T-helper 22 cell (primary cell): ENCODE measurements at places on chromosomes 13 and 19.

DNA sequence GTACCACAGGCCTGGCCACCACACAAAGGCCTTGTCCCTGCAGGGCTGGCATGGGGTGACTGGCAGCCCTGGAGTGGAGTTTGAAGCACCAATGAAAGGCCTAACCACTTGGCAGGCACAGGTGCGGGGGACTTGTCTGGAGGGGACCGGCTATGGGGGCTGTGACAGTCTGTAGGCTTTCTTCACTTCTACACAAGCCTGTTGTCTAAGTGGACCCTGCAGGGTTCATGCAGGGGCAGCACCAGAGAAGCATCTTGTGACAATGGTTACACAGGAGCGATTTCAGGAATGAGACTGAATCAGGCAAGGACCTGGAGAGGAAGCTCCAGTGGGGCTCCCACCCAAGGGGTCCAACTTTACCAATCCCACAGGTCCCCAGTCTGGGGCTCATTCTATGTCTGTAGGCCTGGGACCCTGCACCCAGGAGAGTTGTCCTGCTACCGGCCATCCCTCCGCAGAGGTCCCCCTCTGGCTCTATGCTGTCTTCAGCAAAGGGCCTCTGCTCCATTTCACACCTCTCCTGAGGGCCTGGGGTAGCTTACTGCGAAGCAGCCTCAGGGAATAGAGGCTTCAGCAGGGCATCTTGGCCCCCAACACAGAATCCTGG is 2.3 kb upstream of the ZNF837 start:
- DNase-seq = no peak

DNA sequence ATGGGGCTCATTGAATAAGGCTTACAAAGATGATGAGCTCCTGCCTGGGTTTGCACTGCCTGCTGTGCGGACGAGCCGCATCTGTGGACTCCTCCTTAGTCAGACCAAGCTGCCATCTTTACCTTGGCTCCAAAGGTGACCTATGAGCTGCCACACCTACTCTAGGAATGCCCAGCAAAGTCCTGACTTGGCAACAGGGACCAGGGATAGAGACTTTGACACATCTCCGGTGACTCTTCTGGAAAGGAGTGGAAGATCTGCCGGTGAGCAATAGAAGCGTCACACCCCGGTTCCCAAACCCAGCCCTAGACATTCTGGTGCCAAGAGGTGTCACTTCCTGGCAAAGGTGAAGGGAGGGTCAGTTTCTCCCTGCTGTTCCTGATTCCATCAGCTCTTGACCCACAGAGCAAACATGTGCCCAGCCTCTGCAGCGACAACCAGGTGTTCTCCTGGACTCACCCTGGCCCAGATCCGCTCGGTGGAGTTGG is 50.2 kb upstream of the GTF3A start:
- no peak for DNase-seq

DNA sequence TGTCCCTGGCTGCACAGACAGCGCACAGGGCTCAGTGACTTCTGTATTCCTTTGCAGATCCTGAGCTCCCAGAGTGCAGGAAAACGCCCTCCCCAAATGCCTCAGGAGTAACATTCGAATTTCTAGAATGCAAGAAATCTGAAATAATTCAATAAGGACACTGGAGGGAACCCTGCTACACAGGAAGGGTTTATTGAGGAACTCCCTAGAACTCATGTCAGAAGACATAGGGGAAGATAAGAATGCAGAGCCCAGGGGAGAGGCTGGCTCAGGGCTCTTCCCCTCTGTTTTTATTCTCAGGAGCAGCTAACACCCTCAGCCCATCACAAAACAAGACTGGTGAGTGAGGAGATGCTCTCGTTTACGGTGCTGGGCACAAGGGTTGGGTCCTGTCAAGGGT is 6.8 kb downstream of the LILRA1 start:
- no peak for DNase-seq

- DNase-seq = no peak
These were observed 13.6 kb upstream of the IFT88 start for GRCh38 chr13:20553311-20553710.

DNA sequence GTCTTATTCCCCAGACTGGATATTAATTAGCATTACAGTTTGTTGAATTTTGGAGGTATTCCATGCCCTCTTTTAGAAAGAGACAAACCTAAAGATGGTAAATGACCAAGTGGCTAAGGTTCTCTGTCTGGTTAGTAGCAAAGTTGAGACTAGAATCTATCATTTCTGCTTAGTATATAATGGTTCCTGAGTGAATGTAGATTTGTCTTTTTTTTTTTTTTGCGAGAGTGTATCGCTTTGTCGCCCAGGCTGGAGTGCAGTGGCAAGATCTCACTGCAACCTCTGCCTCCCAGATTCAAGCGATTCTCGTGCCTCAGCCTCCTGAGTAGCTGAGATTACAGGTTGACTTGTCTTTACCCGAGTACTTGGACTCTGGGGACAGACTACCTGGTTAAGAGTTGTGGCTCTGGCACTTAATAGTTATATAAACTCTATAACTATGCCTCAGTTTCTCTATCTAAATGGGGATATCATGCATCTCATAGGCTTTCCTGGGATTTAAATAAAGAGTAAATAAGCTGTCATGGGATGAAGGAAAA is 2.7 kb downstream of the NAA16 start:
- DNase-seq = no peak

GRCh38 chr19:55454787-55455243 is 6.6 kb downstream of the ISOC2 start:
- no peak for DNase-seq

DNA sequence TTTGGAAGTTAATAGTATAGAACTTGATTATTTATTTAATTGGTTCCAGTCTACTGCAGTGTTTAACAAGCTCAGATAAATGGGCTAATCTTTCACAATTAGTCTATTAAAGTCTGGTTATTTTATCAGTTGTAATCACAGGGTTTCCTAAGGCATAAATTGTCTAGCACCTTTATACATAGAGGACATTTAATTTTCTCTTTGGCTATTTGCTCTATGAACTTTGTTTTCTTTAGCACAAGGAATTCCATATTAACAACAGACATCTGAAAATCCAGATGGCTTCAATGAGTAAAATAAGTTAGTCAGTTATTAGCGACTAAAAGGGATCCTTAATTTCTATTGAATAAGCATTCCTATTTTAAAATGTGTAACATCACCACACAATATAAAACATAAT is 1350.8 kb upstream of the SLC10A2 start:
- DNase-seq = no peak

- DNase-seq = no peak
These were observed 279.6 kb downstream of the PCDH20 start for GRCh38 chr13:61136093-61136492.

DNA sequence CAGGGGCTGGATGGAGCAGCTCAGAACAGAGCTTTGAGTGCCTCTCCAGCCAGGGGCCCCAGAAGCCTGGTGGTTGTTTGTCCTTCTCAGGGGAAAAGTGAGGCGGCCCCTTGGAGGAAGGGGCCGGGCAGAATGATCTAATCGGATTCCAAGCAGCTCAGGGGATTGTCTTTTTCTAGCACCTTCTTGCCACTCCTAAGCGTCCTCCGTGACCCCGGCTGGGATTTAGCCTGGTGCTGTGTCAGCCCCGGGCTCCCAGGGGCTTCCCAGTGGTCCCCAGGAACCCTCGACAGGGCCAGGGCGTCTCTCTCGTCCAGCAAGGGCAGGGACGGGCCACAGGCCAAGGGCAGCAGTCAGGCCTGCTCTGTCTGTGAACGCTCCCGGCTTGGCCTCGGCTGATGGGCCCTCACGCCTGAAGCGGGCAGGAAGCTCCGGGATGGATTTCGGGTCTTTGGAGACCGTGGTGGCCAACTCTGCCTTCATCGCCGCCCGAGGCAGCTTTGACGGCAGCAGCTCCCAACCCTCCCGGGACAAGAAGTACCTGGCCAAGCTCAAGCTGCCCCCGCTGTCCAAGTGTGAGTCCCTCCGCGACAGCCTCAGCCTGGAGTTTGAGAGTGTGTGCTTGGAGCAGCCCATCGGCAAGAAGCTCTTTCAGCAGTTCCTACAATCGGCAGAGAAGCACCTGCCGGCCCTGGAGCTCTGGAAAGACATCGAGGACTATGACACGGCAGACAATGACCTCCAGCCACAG is at the start of gene GRK1:
TSS of gene GRK1 (plus strand) at position 269 of the 751 bp plus-strand sequence. CDS start at position 437, 168 bp downstream.
- DNase-seq = no peak

DNA sequence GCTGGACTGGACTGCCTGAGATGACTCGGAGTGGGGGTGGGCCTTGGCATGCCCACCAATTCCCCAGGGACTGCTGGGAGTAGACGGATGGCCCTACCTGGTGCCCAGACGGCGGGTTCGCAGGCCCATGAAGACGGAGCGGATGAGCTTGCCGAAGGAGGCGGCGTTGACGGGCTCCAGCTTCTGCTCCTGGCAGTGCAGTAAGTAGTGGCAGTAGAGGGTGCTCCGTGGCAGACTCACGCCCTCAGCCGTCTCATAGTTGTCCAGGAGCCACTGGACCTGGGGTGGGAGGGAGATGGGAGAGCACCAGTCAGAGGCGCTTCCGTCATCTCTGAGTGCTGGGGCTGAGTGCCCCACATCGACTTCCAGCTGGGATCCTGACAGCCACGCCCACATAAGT is 17.6 kb downstream of the DCAF15 start:
- no peak for DNase-seq
